ENCODE measurements at places on chromosomes 2 and 18.

GRCh38 chr2:8587251-8587791 lies 94.5 kb upstream of the ID2 start:
- DNase-seq, result no peak

DNA sequence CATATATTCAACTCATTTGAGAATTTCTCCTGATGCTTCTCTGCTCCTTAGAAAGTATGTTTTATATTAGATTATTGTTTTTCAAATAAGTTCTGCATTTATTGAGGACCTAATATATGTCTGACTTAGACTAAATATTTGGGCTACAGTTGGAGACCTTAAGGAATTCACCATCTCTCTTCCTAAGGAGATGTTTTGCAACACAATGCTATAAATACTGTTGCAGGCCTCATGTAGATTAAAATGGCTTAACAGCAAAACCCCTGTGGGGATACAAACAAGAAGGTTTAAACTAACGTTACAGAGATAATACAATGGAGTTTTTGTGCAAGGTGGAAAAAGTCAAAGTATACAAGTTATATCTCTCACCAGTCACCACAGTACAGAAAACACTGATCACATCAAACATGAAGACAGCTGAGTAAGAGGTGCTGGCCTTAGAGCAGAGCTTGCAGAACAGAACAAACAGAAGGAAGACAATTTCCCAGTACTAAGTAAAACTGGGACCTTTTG lies 20.1 kb upstream of the BMPR2 start:
- DNase-seq, result no peak

- DNase-seq, result no peak
These were observed 87.0 kb upstream of the KCNH7 start for GRCh38 chr2:162925595-162925994.

GRCh38 chr2:158463496-158464095 lies 6.8 kb downstream of the PKP4 start:
- DNase-seq, result peak; percentile 8

DNA sequence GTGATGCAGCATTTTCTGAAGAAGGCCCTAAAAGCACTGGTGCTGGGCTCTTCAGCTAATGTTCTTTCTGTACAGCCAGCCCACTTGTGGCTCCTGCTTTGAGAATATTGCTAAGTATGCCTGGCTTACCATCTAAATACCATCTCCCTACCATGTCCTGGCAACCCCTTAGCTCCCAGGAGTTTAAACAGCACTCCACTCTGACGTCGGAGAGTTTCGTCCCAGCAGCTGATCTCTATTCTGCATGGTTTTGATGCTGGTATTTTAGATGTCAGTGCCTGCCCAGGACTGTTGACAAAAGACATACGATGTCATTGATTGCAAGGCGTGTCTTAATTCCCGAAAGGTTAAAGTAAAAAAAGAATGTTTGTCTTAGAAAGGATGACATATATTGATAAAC lies 47.0 kb upstream of the AFF3 start:
- no peak for DNase-seq

GRCh38 chr2:25441353-25441752 lies 99.6 kb upstream of the DNMT3A start:
- DNase-seq, result no peak

DNA sequence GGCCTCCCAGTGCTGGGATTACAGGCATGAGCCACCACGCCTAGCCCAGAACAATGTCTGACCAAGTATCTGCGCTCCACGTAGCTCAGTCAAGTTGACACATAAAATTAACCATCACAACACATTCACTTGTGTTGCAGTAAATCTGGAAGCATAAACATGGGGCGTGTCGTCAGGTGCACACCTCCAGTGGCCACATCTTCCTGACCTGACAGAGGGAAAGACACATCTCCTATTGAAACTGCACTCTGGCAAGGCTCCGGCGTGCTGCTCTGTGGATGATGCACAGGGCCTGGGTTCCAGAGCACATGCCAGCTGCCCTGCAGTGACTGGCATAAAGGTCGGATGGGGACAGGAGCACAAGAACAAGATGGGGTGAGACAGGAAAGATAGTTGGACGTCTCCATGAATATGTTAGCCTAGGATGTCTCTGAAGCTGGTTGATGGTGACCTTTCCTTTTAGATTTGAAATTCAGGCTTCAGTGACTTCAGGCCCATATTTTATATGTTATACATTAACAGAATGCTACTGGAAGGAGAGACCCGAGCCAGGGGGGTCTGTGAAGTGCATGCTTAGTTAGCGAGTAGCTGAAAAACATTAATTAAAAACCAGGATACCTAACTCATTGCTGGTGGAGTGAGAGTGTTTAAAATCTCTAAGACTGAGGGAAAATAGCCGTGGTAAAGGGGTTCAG lies 10.9 kb downstream of the IMPA2 start:
- DNase-seq, result no peak

DNA sequence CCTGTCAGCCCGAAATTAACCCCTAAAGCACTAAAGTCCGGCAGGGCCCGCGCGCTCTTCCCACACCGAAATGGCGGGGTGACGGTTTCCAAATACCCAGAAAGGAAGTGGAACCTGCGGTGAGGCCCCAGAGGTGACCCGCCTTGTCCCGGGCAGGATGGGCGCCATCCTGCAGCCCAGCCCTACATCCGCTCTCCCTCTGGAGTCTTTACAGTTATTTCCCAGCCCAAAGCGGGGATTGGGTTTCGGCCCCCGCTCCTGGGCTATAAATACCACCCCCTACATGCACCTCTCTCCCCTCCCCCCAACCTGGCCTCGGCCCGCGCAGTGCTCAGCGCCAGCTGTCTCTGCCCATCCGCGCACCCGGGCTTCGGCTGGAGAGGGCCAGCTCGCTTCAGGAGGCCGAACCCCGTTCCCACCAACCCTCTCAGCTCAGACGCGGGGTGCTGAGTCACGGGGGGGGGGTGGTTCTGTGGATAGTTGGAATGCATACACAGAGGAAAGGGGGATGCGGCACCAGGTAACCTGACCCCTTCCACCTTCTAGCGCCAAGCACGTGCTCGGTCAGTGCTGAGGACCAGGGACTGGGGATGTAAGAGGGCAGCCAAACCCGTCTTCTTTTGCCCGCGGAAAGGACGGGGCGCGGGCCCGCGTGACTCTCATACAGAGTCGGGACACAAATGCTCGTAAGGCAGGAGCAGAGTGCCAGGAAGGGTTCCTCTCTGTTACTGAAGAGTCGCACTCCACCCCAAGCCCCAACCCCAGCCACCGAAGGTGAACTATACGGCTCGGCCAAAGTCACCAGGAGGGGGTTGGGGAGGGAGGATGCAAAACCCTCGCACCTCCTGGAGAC lies at the start of gene TUBA4B:
TSS of gene TUBA4B (plus strand) at position 344 of the 853 bp plus-strand sequence. CDS start at position 509, 165 bp downstream.
- peak; percentile 1 for DNase-seq

DNA sequence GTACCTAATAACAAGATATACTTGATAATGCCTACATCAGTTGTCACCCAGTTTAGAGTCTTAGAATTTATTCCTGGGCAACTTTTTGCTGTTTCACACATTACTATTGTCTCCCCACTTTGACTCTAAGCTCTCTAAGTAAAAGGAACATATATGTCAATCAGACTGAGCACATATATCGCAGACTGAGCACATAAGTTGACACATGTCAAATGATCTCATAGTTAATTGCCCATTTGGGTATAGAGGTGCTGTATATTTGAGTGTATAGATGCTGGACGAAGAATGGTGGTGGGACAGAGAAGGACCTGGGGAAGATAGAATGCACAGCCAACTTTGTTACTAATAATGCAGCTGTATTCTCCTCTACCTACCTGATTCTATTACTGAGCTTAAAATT lies 746.0 kb upstream of the CDH2 start:
- no peak for DNase-seq

DNA sequence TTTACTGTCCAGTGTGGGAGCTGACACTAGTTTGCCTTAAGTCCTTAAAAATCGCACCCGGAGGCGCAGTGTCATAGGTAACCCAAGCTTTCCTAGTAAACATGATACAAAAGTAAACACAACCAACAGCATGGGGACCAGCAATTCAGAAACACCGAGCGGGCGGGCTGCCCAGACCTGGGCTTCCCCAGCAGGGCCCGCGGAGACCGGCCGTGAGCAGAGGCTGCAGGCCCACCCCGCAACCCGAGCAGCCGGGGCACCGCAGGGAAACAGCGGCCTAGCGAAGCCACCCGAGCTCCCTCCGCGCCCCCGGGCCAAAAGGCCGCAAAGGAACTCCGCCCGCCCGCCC lies 296 bp downstream of the TTC21B start:
- no peak for DNase-seq

- DNase-seq, result no peak
These were observed 76.6 kb downstream of the GALNT1 start for GRCh38 chr18:35658112-35658511.

DNA sequence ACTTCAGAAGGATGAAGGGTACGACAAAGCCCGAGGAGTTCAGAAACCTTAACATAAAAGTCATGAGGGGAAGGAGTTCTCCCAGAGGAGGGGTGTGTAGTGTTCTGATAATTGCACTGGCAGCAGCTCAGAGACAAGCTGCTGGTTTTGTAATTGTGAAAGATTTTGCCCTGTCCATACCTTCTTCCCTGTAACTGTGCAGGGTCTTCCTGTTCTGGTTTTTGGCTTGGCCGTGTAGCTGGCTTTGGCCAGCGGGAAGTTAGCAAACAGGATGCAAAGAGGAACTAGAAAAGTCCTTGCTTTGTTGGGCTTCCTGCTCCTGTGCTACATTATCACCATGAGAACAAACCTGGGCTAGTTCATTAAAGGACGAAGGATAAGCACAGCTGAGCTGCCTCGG lies 160.8 kb downstream of the LPIN1 start:
- DNase-seq, result peak; percentile 93

- DNase-seq, result no peak
These were observed 359.3 kb downstream of the KIAA1328 start for GRCh38 chr18:37188016-37188791.

DNA sequence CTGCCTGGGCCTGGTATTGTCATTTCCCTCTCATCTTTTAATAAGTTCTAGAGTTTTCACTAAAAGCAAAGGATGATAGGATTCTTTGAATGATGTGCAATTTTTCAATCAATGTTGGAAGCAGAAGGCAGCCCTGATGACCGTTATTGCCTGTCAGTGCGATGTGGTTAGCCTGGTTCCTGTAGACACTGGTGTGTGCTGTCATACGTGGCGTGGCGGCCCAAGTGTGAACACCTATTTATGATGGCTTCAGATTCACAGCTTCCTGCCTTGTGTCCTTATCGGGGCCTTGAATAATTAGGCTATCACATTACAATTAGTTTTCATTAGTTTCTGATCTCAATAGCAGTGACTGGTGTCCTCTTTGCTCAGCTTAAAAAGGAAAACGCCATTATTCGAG lies 218.5 kb downstream of the TPGS2 start:
- DNase-seq, result no peak

GRCh38 chr2:181239201-181239799 lies 217.9 kb upstream of the ITGA4 start:
- peak; percentile 34 for DNase-seq

DNA sequence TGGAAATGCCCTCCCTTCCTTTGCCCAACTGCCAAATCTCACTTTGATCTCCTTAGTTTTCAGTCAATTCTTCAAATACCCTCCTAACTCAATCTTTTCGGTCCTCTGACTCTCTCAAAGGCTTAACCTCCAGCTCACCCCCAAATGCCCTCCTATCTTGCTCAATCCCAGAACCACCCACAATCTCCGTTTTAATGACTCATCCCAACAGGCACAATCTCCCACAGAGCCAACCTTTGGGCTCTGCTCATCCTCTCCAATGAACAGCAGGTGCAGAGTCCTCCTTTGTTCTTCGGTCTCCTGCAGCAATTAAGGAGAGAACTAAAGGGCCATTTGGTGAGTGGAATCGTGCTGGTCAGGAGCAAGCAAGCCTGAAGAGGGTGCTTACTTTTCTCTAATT lies 366.1 kb upstream of the CRIM1 start:
- no peak for DNase-seq

DNA sequence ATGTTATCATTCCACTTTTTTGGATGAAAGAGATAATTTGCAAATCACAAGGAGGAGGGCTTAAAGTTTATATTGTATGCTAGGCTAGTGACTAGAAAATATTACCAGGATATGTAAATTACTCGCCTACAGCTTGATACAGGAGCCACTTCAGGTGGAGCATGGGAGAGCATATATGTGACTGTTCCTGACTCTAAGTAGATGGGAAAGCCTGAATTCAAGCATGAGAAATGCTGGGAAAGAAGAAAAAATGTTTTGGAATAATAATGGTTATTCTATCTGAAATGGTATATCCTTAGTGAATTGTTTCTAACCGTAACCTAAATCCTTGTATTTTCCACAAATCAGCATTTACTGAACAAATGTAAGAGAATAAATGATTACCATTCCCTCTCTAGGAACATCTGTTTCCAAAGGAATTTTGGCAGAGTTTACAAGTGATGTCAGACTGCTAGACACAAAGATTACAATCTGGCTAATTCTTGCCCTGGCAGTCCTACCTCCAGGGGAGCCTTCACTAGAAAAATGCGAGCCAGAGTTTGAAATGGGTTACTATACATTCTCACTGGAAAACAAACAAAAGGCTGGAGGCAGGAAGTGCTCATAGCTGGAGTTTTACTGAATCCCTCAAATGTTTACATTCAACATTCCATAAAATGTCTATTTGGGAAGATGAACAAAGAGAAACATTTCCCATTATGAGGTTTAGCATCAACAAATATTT lies 129.4 kb upstream of the MAPRE2 start:
- DNase-seq, result no peak

DNA sequence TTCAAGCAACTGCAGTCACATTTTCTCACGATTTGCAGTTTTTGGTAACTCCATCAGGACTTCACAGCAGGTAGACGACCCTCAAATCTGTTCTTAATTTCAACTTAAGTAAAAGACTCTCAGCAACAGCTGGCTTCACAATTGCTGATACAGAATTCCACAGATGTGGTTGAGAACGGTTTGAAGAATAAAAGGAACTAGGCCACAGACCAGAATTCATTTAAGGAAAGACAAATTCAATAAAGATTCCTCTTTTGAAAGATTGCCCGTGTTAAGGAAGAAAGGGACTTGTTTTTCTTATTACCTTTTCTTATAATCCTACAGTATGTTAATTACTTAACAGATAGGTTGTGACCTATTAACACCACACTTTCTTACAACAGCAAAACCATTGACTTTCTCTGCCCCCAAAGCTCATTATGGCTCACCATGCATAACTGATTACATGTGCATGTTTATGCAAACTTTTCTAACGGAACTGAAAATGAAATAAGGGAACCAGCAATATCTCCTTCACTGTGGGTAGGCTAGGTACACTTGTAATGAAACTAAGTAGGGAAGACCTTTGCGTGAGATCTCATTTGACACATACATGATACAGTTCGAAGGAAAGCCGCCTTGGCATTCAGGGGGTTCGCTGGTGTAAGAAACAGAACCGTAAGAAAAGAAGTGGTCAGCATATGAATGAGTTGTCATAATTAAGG lies 4.7 kb upstream of the ZNF516 start:
- DNase-seq, result no peak

DNA sequence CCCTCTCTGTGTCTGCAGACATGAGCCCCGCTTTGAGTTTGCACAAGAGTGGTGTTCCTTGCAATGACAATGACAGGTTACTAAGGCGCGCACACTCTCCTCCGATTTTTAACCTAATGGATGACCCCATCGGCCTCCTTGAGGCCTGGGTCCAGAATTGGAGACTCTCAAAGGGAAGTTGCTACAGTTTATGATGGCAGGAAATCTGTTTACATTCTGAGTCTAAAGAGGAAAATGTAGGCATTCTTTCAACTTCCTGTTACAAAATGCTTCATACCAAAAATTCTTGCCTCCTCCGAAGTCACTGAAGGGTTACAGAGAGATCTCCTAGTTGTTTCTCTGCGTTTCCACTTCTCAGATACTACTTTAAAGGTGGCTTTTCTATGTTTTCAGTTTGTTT lies 225.3 kb upstream of the AGAP1 start:
- DNase-seq, result no peak

- DNase-seq, result no peak
These were observed 52.8 kb upstream of the HAAO start for GRCh38 chr2:42844901-42845821.

Measured in Kasumi-1 (cell line).